ENCODE measurements at places on chromosomes 4 and X.
A peak's percentile ranks its signal among the peaks of the same experiment; 100 is the strongest.

DNA sequence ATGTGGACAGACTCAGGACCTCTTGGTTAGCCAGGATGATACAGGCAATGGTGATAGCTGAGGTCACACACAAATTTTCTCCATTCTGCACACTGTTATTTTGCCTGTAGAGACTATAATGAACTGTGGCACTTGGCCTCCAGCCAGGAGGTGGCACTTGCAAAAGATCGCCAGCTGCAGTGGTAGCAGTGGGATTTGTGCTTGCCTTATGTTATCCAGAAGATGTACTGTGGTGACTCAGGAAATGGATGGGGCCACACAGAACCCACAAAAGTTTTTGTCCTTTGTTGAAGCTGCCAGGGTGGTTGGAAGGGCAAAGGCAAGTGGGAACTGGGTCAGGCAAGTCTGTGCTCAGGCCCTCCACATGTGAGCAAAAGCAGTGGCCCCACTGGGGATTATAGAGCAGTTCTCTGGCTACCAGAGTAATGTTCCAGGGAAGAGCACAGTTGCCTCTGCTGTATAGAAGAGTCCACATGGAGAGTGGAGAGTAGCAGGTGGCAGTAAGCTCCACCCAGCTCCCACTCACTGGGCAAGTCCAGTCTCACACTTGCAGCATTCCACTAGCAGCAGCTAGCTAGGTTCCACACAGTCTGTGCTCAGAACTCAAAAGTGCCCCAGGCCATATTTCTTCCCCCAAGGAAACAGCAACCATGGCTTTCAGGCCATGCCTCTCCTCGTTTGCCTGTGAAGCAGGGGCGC is 5.9 kb upstream of the C4orf17 start:
- no peak for DNase-seq

DNA sequence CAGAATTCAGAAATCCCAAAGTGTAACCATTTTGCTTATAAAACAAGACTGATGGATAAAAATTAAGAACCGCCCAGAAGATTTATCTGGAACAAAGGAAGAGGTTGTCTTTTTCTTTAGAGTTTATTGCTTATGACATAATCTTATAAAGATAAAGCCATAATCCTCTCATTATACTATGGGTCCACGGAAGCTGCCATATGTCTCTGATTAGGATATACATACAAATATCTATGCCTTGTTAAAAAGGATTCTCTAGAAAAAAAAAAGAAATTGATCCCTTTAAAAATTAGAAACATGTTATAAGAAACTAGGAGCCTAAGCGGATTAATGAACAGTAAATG is 70.5 kb downstream of the RELL1 start:
- DNase-seq: no peak

DNA sequence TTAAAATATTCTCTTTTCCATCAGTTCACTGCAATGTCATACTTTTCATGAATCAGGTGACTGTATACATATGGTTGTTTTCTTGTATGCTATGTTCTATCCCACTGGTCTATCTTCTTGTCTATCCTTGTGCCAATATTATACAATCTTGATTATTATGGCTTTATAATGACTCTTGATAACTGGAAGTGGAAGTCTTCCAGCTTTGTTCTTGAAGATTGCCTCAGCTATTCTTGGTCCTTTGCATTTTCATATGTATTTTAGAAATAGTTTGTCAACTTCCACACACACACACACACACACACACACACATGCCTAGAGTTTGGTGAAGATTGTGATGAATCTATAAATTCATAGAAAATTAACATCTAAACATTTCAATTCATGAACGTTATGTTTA is 67.9 kb downstream of the SHROOM3 start:
- no peak for DNase-seq

DNA sequence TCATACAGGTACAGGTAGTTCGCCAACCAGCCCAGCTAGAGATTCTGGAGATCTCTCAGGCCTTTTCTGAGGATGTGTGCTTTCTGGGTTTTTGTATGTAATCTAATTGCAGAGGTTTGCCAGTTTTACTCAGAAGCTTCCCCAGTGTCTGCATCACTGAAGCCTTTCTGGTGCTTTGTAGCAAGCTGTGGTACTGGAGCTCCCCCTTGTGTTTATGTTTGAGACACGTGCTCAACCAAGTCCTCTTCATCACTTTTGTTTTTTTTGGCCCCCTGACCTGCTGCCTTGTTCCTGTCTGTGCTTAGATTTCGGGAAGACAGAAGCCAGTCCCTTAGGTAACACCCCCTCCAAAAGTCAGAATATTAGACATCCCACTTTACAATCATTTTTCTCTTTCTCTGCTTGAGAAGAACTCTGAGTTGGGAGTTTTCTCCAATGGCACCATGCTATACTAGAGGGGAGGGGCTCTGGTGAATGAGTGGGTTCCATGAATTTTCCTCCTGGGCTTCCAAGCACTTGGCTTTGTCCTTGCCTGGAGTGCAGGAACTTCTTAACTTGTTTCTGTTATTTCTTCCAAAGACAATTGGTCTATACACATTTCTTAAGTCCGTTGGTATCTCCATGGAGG is 128.4 kb upstream of the TBC1D9 start:
- peak; percentile 69 for DNase-seq

DNA sequence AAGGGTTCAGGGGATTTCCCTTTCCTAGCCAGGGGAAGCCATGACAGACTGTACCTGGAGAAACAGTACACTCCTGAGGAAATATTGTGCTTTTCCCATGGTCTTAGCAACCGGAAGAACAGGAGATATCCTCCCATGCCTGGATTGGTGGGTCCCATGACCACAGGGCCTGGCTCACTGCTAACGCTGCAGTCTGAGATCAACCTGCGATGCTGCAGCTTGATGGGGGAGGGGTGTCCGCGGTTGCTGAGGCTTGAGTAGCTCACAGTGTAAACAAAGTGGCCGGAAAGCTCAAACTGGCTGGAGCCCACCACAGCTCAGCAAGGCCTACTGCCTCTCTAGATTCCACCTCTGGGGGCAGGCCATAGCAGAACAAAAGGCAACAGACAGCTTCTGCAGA is 819.5 kb downstream of the TECRL start:
- DNase-seq: no peak

- no peak for DNase-seq
Measured at GRCh38 chrX:147897117-147897516, 14.6 kb upstream of the FMR1 start.

- DNase-seq: no peak
Measured at GRCh38 chr4:64940698-64941097, 531.4 kb upstream of the TECRL start.

- DNase-seq: no peak
Measured at GRCh38 chr4:38021751-38022150, 61.6 kb downstream of the PTTG2 start.

DNA sequence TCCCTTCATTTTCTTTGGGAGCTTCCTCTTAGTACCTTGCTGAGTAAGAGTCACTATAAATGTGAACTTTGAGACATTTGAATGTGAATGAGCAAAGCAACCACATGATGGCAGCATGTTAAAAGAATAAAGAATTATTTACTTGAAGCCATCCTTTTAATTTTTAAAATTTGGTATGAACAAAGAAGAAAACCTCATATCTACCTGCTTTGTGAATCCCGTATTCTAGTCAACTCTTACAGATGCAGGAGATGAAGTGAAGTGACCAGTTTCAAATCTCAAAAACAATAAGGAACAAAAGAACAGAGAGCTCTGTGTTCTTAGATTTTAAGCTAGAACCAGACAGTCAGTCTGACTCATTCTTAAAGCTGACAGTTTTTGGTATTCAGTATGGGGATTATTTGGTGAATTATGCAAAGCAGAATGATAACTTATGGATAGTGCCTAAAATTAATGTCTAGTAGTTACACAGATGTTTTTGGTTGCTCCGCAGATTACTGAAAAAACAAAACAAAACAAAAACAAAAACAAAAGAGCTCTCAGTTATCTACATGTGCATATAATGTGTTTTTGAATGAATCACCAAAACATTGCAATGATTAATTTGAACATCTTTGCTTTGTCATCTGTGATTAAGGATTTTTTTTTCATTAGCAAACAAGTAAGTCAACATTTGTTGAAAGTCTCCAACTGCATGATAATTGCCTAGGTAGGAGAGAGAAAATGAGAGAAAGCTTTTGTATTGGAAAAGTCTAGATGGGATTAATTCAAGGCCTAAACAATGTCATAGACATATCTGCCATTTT is 48.2 kb upstream of the H2AZ1 start:
- no peak for DNase-seq

DNA sequence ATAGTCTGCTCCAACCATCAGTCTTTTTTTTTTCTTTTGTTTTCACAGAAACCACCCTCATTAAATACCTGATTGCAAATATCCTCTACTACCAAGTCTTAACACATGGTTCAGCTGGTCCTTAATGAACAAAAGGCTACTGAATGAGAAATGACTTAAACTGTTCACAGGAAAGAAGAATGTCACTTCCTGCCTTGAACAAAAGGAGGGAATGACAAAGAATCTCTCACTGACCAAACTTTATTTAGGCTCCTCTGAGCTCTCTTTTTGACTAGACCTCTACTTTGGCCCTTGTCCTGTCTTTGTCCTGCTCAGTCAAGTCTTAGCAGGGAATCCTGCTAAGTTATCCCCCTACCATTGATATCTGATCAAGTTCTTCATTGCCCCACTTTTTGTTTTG is 31.8 kb upstream of the GJB1 start:
- DNase-seq: no peak

GRCh38 chr4:12126474-12126873 is 697.8 kb upstream of the HS3ST1 start:
- no peak for DNase-seq

GRCh38 chrX:13432414-13433297 is 112.8 kb upstream of the ATXN3L start:
- no peak for DNase-seq

GRCh38 chr4:151568966-151569365 is 160.0 kb downstream of the FHIP1A start:
- DNase-seq: no peak

- DNase-seq: no peak
Measured at GRCh38 chr4:169014586-169014985, 4.5 kb upstream of the CBR4 start.

- no peak for DNase-seq
Measured at GRCh38 chr4:633406-633805, 8.0 kb downstream of the PDE6B start.

DNA sequence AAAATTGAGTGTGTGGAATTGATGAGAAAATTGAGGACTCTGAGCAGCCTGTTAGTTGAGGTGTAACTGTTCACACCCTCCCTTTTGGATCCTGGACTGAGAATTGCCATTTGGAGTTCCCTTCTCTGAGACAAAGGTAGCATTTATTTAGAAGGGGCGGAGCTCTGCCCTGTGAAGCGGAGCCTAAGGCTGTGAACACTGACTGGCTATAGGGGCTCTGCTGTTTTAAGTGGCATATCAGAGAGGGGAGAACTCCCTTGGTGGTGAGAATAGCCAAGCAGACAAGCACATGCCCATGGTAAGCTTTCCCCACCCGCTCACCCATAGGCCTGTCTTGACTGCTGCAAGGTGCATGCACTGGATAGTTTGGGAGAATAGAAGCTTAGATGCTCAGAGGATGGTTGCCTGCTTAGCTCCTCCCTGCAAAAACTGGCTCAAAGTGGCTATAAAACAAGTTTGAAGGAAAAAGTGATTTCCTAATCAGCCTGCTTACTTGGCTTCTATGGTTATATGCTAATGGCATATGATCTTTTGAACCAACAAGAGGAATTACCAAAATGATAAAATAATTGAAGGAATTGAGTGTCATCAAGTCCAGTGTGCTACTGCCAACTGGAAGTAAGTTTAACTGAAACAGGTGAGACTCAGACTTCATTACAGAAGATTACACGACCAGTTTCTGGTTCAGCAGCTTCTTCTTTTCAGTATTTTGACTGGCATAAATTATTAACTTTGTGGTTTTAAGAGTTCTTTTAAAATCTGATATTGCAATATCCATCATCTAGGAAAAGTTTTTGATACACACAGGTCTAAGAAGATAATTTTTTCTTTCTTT is 108.4 kb downstream of the AFF1 start:
- no peak for DNase-seq

DNA sequence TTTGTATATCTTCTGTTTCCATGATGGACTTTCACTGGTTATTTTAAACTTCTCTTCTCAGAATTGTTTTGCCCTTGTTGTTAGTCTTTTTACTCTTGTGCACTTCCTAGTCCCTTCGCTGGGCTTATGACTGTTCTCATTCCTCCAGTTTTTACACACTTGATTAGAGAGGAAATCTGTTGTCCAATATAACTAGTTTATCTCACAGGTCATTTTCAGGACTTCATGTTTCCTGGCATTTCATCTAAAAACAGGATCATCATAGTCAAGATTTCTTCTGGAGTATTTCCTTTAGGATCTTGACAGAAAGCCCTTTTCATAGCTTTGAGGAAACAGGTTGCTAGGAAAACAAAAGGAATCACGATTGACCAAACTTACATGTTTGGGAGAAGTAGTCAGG is 3.0 kb downstream of the FNIP2 start:
- no peak for DNase-seq

DNA sequence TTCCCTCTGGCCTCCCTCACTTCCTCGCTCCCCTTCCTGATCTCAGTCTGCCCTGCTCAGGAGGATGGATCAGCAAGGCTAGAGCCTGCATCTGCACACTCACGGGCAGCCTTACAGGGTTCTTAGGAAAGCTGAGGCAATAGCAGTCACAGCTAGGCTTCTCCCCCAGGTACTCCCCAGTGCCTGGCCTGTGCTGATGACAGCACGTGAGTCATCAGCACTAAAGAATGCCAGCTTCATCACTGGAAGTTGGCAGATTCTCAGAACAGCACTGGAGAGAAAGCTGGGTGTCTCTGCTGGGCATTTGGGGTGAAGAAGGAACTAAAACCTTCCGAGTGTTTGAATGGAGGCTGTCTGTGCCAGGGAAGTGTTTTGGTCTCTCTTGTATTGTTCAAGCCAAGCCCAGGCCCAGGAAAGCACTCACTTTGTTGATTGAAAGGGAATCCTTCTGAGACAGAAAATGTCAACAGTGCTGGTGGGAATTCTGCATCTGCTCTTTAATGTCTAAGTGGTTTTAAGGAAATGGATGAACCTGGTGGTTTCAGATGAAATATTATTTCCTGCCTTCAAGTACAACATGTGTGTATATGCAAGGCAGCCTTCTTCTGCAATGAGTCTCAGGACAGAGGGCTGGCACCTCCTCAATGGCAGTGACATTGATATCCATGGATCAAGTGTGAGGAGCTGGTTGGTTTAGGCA is 73.0 kb upstream of the SCOC start:
- DNase-seq: no peak

DNA sequence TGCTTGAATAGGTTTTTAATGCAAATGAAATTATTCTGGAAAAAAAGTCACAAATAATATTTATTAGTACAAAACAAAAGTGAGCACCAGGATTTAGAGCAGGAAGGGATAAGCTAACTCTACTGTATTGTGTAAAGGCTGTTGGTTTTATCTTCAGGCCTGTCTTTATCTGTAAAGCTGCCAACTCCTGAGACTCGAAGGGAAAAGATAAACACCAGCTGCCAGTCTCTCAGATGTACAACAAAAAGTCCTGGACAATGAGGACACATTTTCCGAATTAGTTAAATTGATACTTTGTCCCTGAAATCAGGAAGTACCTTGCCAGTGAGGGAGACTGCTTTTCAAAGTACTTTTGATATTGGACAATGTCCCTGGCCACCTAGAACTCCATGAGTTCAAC is 8.8 kb downstream of the DDX60 start:
- DNase-seq: no peak

- no peak for DNase-seq
Measured at GRCh38 chr4:122010610-122011009, 58.8 kb upstream of the TRPC3 start.
